ENCODE measurements at places on chromosomes 1 and 21. TPM values are rescaled to one million over a fixed set of nuclear protein-coding genes. Genes with fewer than 3 reads are reported as not detected.

DNA sequence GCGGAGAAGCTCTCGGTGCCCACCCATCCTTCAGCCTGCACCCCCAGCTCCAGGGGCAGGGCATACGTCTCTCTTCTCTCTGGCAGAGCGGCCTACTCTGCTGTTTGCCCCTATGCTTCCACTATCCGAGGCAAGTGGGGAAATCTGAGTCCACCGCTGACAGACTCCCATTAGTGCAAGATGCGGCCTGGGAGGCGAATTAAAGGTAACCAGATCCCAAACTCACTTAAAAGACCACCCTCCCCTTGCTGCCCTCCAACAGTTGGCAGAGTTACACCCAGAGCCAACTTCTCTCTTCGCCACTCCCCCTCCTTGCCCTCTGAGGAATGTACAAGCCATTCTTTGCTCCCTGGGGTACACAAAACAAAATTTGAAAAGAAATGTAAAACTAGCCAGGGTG lies 6.4 kb downstream of the FOXD3 start:
- H3K4me3 ChIP-seq, result no peak overlapping the region
- peaks cover 7% of the 10 kb centered on the region for H3K4me1 ChIP-seq
- DNase-seq, result no peak
- peaks cover 8% of the 10 kb centered on the region for H3K36me3 ChIP-seq
- no peak overlapping the region for H3K27ac ChIP-seq

DNA sequence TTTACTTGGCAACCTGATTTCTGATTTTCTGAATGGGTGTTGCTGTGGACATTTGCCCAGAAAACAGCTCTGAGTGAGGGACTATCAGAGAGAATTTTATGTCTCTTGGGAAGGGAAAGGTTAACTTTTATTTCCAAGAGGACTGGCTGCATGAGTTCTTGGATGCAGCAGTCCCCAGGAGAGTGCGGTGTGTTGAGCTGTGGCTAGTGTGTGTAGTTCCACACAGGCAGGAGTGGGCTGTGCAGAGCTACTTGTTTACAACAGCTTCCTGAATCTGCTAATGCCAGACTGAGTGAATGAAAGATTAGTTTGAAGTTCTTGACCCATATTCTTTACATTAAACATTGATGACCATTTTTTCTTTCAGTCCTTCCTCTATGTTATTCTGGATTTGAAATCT lies 41.0 kb upstream of the APOBEC4 start:
- no peak overlapping the region for H3K27ac ChIP-seq
- H3K4me1 ChIP-seq, result peaks cover 12% of the 10 kb centered on the region
- H3K4me3 ChIP-seq, result no peak overlapping the region
- no peaks in the 10 kb centered on the region for H3K27me3 ChIP-seq

DNA sequence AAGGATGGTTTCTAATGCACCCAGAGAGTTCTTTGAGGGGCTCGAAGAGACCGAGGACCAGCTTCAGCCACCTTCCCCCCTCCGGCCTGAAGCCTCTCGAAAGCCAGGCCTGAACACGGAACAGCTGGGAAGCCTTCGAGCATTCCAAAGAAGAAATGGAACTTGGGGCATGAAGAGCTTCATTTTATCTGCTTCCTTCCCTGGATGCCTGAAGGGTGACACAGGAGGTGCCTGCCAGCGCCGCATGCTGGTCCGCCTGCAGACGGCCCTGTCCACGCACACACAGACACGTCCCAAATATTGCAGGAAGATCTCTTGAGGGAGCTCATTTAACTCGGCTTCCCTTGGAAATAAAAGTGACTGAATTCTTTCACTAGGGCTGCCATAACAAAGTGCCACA lies 73.7 kb downstream of the TOMM20 start:
- peaks cover 6% of the 10 kb centered on the region for H3K4me1 ChIP-seq
- no peak overlapping the region for H3K4me3 ChIP-seq
- H3K27me3 ChIP-seq, result no peaks in the 10 kb centered on the region
- no peak for DNase-seq
- H3K36me3 ChIP-seq, result no peaks in the 10 kb centered on the region

- no peak overlapping the region for H3K27ac ChIP-seq
- H3K36me3 ChIP-seq, result peaks cover 1% of the 10 kb centered on the region
- H3K27me3 ChIP-seq, result peaks cover 1% of the 10 kb centered on the region
- peaks cover 7% of the 10 kb centered on the region for H3K4me1 ChIP-seq
- no peak for DNase-seq
Observed at GRCh38 chr1:192939440-192939839, 119.7 kb downstream of the UCHL5 start.

B3GALNT2 gene
- total RNA-seq, result 28.1 TPM

GRCh38 chr1:58358346-58358745 lies 188.2 kb downstream of the OMA1 start:
- H3K27ac ChIP-seq, result no peak overlapping the region
- H3K4me3 ChIP-seq, result no peak overlapping the region
- no peaks in the 10 kb centered on the region for H3K4me1 ChIP-seq
- DNase-seq, result no peak
- H3K36me3 ChIP-seq, result no peaks in the 10 kb centered on the region

GRCh38 chr1:17790383-17791054 lies 35.4 kb downstream of the ACTL8 start:
- H3K27ac ChIP-seq, result no peak overlapping the region
- DNase-seq, result no peak
- no peaks in the 10 kb centered on the region for H3K4me1 ChIP-seq
- H3K4me3 ChIP-seq, result no peak overlapping the region

GRCh38 chr1:230276401-230276800 lies 149.7 kb downstream of the PGBD5 start:
- H3K4me1 ChIP-seq, result peaks cover 11% of the 10 kb centered on the region
- peaks cover 23% of the 10 kb centered on the region for H3K36me3 ChIP-seq
- no peaks in the 10 kb centered on the region for H3K27me3 ChIP-seq
- H3K27ac ChIP-seq, result no peak overlapping the region
- H3K4me3 ChIP-seq, result no peak overlapping the region

- H3K27me3 ChIP-seq, result peaks cover 72% of the 10 kb centered on the region
- H3K4me3 ChIP-seq, result no peak overlapping the region
- no peaks in the 10 kb centered on the region for H3K36me3 ChIP-seq
- H3K27ac ChIP-seq, result no peak overlapping the region
- DNase-seq, result no peak
Observed at GRCh38 chr1:41286992-41287391, 44.9 kb upstream of the SCMH1 start.

DNA sequence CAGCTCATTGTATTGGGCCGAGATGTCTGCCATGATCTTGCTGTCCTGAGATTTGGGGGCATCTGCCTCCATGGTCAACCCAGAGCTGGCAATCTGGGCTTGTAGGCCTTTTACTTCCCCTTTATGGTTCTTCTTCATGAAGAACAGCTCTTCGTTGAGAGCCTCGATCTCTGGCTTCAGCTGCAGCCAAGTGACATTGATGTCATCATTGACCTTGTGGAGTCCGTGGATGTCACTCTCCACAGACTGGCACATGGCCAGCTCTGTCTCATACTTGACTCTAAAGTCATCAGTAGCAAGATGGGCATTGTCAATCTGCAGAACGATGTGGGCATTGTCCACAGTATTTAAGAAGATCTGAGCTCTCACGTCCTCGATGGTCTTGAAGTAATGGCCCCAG lies 29.2 kb downstream of the RAP1A start:
- H3K27me3 ChIP-seq, result no peaks in the 10 kb centered on the region
- peaks cover 7% of the 10 kb centered on the region for H3K4me1 ChIP-seq
- no peak overlapping the region for H3K4me3 ChIP-seq
- DNase-seq, result no peak

LAMB3 gene
- total RNA-seq, result 5.5 TPM

GRCh38 chr1:246005067-246005466 lies 502.0 kb downstream of the SMYD3 start:
- no peaks in the 10 kb centered on the region for H3K27me3 ChIP-seq
- DNase-seq, result no peak
- H3K36me3 ChIP-seq, result peaks cover 2% of the 10 kb centered on the region
- H3K4me3 ChIP-seq, result no peak overlapping the region

DNA sequence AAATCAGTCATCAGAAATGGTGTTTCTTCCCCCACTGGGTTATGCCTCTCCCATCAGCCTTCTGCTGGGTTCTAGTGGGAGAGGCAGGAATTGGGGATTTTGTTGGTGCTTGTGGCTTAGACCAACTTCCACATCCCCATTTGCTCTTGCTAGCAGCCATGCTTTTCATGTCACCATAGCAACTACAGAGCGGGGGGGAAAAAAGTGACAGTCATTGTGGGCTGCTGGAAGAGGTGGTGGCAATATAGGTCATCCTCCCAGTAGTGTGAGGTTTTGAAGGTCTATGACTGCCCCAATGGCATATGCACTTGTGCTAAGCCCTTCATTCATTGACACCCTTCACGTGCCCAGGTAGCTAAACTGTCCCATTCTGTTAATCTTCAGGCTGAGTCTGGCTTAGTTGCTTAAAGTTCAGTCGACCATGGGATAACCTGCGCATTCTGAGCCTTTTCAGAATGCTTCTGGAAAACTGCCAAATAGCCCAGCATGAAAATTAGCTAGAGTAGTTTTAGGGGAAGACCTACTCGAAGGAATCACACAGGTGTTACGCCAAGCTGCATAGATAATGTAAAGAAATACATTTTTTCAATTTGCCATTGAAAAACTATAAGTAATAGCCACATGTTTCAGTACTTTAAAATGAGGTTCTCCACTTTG lies 53.7 kb upstream of the ZNF326 start:
- no peaks in the 10 kb centered on the region for H3K27me3 ChIP-seq
- no peak for DNase-seq
- H3K4me3 ChIP-seq, result no peak overlapping the region
- H3K4me1 ChIP-seq, result peaks cover 19% of the 10 kb centered on the region
- no peaks in the 10 kb centered on the region for H3K36me3 ChIP-seq

ANGPTL7 gene
- total RNA-seq, result not detected

All from chondrocyte (in vitro differentiated cells).